ENCODE measurements at places on chromosomes 12 and 14.
A peak's percentile ranks its signal among the peaks of the same experiment; 100 is the strongest.

- DNase-seq: no peak
These were observed 37.2 kb upstream of the FAM181A start for GRCh38 chr14:93889739-93890483.

DNA sequence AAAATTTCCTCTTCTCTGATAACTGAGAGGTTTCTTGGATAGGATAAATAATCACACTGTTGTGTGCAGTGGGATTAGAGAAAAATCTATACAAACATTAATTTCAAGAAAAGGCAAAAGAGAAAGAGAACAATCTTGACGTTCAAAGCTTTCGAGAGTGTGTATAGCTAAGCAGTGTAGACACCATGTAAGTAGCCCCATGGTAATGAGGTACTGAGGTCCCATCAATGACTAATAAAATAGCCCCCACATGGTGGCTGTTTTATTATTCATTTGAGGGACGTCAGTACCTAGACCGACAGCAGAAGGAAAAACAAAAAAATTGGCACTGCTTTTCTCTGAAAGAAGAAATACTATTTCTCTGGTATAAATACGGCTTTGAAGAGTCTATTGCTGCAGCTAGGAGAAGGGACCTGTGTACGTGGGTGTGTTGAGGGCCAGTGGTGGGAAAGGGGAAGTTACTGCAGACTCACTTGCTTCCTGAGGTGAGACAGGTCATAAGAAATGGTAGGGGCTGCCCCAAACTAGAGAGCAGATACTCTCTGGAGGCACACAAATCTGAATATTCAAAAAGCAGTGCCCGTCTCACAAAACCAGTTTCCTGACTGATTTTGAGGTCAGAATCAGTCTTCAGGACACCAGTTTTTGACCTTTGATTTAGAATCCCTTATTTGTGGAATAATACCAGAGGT lies 339.8 kb downstream of the EMP1 start:
- DNase-seq: no peak

- DNase-seq: no peak
These were observed 53.8 kb downstream of the SDR9C7 start for GRCh38 chr12:56880125-56880992.

DNA sequence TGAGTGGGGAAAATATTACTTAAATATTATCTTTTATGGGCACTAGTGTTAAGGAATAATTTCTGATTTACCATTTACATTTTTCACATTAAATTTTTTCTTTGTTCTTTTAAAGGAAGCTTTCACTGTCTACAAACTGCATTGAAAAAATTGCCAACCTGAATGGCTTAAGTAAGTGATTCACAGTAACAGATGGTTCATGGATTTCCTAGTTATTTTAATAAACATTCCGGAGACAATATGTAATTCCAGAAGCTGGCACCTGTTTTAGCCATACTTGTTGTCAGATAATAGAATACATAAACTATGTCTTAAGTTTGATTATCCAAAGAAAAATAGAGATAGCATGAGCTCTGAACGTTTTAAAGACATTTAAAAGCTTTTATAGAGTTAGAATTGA lies 17.1 kb downstream of the DNAL1 start:
- DNase-seq: no peak

DNA sequence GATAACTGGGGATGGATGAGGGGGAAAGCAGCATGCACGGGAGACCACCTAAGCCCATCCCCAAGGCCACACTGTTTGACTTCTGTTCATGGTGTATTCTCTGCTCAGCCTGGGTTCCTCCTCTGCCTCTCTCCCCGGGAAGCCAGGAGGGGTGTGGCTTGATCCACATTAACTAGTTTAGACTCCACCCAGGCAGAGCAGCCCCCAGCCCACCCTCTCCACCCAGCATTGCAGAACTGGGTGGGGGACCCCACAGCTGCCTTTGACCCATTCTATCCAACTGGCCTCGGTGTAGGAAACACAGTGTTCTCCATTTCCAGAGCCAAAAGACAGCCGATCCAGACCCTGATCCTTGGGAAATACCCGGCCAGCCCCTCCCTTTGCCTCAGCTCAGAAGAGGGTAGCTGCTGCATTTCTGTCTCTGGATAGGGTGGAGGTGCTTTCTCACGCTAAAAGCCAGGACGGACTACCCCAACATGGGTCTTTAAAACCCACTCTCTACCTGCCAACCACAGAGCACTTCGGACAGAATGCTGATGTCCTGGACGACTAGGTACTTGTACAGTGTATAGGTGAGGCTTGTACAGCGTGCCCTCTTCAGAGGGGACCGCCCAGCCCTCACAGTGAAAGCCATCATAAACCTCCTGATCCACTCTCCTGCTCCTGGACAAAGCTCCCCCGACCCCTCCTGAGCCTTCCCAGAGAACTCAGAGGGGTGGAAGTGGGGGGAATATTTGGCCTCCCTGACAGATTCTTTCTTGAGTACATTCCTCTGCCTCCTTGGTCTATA lies 9.4 kb downstream of the SPRYD3 start:
- DNase-seq: no peak

DNA sequence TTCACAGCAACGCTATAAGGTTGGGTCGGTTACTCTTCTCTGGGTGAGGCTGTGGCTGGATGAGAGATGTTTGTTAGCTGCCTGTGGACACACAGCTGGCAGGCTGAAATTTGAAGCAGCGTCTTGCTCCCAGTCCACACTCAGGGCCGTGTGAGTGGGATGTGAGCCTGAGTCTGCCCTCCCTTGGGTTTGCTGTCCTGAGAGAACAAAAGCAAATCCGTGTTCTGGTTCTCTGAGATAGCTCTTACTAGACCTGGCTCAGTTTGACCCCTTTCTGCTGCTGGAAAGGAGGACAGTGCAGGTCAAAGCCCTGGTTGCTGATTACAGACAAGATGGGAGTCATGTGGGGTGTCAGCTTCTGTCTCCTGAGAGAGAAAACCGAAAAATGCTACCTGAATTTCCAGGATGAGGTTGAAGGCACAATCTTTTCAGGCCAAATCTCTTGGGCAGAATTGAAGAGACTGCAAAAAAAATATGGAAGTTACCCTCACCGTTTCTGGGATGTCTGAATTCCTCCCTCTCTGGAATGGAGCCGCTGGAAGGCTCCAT lies 270.8 kb downstream of the ZFP36L1 start:
- DNase-seq: no peak

- DNase-seq: no peak
These were observed 164.1 kb downstream of the ATP23 start for GRCh38 chr12:58105225-58106119.

DNA sequence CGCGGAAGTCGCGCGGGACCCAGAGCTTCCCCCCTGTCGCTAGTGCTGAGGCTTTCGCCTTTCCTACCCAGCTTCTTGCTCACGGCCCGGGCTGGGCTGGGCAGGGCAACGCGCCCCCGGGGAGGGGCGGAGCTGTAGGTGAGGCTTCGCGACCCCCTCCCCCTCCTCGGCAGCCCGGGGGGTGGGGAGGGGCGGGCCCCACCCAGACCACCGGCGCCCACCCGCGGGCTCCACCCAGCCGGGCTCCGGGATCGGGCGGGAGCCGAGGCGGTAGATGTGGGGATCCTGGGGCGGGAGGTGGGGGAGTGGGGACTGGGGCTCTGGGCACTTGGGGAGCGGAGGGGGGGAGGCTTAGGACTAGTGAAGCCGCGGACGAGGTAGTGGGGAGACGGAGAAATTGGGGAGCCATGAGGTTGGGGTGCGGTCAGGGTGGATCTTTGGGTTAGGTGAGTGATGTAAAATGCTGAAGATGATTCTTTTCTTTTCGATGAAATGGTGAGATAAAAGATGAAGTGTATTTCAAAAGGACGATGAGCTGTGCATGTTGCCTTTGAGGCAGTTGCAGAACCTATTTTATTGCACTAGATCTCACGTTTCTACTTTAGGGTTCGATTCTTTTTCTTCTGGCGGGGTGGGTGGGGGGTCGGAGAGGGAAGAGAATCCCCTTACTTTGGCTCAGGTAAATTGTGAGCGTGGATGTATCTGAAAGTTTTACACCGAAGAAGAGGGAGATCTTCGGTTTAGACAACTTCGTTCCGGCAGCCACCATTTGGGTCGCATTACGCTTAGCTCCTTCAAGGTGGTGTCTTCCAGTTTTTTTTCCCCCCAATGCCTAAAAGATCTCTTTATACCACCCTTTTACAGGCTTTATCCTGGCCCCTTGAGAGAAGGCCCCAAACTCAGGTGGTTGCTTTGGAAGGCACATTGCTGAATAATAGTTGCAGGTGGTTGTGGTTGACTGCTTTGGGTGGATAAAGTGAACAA lies 619 bp downstream of the ERC1 start:
- DNase-seq: no peak

DNA sequence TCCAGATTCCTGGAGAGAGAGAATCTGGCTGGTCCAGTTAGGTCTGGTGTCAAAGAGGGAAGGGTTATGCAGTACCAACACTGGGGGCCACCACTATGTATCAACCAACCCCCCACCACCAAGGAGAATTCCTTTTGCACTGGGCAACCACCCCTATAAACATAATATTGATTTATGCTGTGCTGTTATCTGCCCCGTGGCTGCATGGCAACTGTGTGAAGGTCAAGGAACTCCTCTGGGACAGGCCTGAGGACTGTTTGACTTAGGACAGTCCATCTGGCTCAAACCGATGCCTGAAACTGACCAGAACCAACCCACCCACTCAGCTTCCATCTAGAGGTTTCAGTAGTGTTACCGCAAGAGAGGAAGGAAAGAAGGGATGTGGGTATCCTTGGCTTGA lies 20.5 kb downstream of the PLEKHH1 start:
- DNase-seq: no peak

- no peak for DNase-seq
These were observed 8.6 kb upstream of the USP15 start for GRCh38 chr12:62251609-62251958.

GRCh38 chr12:63792338-63792737 lies 12.6 kb downstream of the RXYLT1 start:
- no peak for DNase-seq

GRCh38 chr12:47286676-47287075 lies 206.9 kb upstream of the AMIGO2 start:
- DNase-seq: no peak

DNA sequence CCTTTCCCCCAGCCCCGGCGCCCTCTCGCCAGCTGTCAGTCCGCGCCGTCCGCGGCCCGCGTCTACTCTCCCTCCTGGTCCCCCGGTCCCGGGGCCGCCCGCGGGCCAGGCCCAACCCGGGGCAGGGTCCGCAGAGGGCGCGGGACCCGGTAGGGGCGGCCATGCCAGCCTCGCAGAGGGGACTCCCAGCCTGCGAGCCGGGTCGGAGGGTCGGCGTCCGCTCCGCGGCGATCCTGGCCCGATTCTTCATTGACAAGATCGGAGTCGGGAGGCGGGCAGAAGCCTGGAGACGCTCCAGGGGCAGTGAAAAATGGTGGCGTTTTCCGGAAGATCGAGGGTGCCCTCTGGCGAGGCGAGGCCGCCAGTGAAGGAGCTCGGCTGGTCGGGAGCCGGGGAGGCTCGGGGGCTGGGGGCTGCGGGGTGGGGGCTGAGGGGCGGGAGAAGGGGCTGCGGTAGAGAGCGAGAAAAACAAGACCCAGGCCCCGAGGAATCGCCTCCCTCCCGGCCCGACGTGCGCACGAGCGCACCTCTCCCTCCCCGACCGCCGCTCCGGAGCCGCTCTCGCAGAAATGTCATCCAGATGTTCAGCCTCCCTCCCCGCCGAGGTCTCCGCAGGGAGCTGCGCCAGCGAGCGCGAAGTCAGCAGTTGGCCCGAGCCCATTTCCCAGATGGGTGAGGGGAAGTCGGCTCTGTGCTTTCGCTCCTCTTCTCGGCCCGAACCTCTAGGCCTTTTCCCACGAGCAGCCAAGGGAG lies 647 bp upstream of the TGFB3 start:
- DNase-seq: peak; percentile 79

DNA sequence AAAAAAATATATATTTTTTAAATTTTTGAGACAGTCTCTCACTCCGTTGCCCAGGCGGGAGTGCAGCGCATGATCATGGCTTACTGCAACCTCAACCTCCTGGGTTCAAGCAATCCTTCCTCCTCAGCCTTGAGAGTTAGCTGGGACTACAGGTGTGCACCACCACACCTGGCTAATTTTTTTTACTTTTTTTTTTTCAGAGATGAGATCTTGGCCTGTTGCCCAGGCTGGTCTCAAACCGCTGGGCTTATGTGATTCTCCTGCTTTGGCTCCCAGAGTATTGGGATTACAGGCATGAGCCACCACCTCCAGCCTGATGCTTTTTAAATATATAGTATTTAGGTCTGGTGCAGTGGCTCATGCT lies 24.5 kb downstream of the MDM2 start:
- no peak for DNase-seq

- peak; percentile 39 for DNase-seq
These were observed 12.1 kb downstream of the ZFHX2 start for GRCh38 chr14:23539248-23540140.

DNA sequence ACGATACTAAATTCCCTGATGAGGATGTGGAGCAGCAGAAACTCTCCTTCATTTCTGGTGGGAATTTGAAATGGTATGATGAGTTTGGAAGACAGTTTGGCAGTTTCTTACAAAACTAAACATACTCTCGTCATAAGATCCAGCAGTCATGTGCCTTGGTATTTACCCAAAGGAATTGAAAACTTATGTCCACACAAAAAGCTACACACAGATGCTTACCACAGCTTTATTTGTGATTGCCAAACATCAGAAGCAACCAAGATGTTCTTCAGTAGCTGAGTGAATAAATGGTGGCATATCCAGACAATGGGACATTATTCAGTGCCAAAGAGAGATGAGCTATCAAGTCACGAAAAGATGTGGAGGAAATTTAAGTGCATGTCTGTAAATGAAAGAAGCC lies 10.7 kb upstream of the APOLD1 start:
- DNase-seq: no peak

DNA sequence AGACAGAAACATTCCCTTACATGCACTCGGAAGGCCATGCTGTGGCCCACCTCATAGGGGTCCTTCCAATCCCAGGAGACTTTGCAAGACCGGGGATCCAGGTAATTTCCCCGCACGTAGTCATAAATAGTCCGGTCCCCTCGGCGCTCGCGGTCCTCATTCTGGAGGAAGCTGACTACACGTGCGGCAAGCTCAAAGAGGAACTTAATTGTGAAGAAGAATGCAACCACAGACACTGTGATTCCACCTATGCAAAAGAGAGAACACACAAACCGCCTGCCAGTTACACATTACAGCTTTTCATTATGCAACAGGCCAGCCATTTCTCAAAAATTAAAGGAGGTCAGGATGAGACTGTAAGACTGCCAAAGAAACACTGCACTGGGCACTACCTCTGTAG lies 28.4 kb downstream of the AREL1 start:
- DNase-seq: no peak

- no peak for DNase-seq
These were observed 26.6 kb downstream of the NUP37 start for GRCh38 chr12:102093319-102093718.

DNA sequence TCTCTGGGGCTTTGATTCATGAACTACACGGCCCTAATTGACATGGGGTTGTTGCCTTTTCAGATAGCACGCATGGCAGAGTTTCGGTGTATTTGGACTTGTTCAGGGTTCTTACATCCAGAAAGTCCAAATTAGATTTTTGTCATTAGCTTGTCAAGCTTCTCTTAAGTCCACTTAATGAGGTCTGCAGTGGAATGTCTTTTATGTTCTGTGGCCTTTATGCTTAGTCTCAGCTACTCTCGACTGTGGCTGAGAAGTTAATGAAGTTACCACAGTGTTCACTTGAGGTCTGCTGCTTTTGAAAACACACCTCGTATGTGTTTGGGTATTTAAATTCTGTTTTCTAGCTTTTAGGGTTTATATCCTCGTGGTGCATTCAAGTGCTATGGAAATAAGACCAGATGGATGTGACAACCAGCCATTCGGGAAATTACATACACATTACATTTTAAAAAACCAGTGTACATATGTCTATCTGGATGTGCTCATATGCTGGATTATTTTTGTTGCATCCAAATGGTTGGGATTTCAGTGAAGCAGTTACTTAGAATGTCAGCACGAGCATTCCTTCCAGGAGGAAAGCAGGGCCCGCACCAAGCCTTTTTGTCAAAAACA lies 80.2 kb downstream of the RMST start:
- DNase-seq: no peak

Measured in immature natural killer cell (primary cell).